Prostate gland (tissue), 2 donors: ENCODE measurements at places on chromosomes 2 and 18.

DNA sequence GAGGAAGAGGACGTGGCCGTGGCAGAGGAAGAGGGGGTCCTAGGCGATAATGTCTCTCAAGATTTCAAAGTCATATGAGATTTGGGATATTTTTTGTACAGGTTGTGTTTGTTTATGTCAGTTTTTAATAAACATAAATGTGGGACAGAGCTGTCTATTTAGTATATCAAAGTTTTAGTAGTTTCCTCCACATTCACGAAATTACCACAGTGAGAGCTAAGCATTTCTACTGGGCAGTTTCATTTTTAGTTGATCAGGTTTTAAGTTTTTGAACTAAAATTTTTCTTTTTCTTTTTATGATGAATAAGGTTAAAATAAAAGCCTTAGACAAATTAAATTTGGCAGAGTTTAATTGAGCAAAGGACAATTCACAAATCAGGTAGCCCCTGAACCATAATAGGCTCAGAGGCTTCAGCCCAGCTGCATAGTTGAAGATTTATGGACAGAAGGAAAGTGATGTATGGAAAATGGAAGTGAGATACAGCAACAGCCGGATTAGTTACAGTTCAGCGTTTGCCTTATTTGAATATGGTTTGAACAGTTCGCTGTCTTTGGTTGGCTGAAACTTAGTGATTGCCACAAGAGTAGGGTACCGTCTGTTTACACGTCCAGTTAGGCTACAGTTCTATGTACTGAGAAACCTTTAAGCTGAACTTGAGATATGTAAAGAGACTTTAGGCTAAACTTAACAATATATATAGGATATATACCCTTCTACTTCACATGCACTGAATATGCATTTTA is 17.1 kb downstream of the SNRPD1 start:
- DNase-seq: no peak
- no peaks in the 10 kb centered on the region for H3K4me1 ChIP-seq
- H3K27me3 ChIP-seq: no peaks in the 10 kb centered on the region

- H3K4me3 ChIP-seq: no peak overlapping the region
- no peak for DNase-seq
- H3K36me3 ChIP-seq: no peaks in the 10 kb centered on the region
These were observed 191.5 kb downstream of the ZFP36L2 start for GRCh38 chr2:43034921-43035320.

DNA sequence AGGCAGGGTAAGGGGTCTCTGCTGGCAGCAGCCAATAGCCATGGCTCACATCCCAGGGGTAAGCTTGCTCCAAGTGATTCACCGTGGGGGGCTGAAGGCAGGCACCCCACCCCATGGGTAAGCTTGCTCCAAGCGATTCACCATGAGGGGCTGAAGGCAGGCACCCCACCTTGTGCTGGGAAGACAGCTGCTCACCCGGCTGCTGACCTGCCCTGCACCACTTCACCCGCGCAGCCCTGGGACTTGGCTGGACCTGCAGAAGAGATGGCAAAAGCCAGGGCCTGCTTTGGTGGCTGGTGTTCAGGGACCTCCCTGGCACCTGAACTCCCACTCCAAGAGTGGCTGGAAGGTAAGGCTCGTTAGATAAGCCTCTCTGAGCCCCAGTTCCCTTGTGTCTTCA is 19.2 kb downstream of the PTGR3 start:
- H3K4me1 ChIP-seq: no peaks in the 10 kb centered on the region
- no peaks in the 10 kb centered on the region for H3K36me3 ChIP-seq
- no peak overlapping the region for H3K4me3 ChIP-seq
- no peak for DNase-seq
- H3K27me3 ChIP-seq: no peaks in the 10 kb centered on the region
- no peak overlapping the region for H3K27ac ChIP-seq

DNA sequence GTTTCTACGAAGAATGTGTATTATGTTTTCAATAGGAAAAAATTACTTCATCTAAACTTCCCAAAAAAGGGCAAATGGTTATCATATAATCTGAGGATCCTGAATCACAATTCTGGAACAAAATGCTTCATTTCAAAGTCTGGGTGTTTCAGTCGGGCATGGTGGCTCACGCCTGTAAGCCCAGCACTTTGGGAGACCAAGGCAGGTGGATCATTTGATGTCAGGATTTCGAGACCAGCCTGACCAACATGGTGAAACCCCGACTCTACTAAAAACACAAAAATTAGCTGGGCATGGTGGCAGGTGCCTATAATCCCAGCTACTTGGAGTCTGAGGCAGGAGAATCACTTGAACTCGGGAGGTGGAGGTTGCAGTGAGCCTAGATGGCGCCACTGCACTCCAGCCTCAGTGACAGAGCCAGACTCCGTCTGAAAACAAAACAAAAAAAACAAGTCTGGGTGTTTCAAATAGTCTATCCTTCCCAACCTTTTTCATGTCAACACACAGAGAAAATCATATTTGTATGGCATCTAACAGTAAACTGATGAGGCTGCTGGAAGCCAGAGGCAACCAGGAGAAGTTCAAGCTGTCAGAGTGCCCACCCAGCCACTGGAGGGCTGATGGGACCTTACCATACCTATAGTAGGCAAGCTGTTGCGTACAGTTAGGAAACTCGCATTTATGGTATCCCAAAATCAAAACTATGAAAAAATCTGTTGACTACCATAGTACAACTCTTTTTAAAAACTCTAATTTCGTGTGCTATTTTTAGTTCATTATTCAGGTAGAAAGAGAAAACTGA is 14.6 kb downstream of the NBAS start:
- no peak overlapping the region for H3K27ac ChIP-seq
- H3K4me3 ChIP-seq: no peak overlapping the region
- no peaks in the 10 kb centered on the region for H3K36me3 ChIP-seq
- no peaks in the 10 kb centered on the region for H3K27me3 ChIP-seq
- no peaks in the 10 kb centered on the region for H3K4me1 ChIP-seq
- no peak for DNase-seq

DNA sequence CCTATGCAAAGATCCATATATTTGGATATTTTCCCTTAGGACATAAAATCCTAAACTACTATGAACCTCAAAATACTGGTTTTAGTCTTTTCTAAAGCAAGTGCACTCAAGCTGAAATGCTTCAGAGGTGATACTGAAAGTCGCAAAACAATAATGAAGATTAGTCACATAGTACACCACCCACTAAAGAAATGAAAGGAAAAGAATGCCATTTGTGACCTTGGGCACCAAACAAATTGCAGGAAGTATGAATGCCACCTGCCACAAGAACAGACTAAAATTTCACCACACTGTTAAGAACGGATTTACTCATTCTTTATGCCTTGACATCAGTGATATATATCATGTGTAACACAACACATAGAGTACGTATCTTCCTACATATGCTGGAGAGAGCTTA is 161.5 kb downstream of the ZNF521 start:
- no peaks in the 10 kb centered on the region for H3K27me3 ChIP-seq
- H3K4me1 ChIP-seq: no peaks in the 10 kb centered on the region
- DNase-seq: no peak
- no peak overlapping the region for H3K27ac ChIP-seq
- H3K4me3 ChIP-seq: no peak overlapping the region
- no peaks in the 10 kb centered on the region for H3K36me3 ChIP-seq
